ENCODE measurements at places on chromosomes 2 and 18.

DNA sequence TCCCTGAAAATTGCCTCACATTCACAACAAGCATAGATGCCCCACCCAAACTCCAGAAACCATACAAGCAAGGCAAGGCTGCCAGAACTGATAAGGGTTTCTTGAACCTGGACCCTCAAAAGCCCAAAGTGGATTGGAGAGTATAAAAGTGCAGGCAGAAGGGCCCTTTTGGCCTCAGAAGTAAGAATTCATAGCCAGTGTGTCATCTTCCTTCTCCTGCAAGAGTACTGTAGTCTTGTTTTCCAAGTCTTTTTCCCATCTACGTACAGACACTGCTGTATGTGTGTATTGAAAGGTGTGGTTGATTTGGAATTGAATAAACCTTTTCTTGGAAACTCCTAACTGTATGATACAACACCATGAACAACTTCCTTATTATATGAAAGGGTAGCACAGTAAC lies 46.8 kb downstream of the ZC3H15 start:
- no peak for DNase-seq

GRCh38 chr2:95073856-95074662 lies 47.5 kb downstream of the MRPS5 start:
- DNase-seq = no peak

DNA sequence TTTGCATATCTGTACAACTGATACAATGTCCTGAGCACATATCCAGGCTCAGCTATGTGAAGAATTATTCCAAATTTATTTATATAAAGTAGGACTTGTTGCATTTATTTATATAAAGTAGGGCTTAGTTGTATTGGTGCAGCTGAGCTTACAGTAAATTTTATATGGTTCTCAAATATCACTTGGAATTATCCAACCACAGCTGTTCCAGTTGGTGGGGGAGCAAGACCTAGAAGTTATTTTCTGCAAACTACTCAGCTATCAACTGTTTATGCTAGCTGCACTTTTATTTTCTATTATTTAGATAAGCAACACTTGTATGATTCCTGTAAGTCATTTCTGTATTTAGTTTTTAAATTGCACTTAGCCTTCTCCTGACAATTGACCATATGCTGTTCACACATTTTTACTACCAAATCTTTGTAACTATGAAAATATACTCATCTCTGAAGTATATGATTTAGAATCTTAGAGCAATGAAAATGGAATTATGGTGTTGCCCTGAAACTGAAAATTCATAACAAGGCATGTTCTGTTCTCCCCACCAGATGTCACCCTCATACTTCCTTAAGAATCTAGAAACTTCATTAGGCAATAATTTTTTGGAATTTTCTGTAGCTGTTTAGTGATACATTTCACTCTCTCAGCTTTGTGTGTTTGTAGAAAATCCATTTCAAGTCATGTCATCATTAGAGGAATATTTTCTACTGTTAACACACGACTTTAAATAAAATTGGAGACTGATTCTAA lies 157.0 kb upstream of the CBLN2 start:
- no peak for DNase-seq

GRCh38 chr2:108923019-108923700 lies 65.9 kb downstream of the EDAR start:
- no peak for DNase-seq

DNA sequence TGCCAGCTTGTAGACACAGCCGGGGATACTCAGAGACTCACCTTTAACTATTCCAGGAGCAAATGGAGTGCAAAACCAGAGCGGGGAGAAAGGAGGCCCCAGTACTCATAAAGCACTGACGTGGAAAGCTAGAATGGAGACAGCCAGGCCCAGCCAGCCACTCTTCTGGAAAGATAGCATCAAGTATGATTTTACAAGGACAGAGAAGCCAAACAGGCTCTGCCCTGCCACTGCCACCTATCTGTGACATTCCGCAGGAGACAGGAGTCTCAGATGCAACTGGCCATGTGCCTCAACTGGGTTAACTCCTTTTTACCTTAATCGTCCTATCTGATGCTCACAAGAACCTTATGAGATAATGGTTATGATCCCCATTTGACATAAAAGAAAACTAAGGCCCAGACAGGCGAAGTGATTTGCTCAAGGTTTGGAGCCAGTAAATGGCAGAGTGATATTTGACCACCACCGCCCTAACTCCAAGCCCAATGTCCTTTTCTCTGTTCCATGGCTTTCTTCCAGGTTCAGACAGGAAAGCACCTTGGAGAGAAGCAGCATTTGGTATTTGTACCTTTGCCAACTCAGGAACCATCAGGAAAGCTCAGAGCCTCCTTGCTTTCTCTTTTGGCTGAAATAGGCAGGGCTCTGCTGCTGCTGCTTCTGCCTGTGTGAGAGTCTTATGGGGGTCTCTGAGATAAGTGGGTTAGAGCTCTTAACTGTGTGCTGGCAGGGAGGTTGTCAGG lies 15.6 kb downstream of the KIF3C start:
- DNase-seq = no peak

DNA sequence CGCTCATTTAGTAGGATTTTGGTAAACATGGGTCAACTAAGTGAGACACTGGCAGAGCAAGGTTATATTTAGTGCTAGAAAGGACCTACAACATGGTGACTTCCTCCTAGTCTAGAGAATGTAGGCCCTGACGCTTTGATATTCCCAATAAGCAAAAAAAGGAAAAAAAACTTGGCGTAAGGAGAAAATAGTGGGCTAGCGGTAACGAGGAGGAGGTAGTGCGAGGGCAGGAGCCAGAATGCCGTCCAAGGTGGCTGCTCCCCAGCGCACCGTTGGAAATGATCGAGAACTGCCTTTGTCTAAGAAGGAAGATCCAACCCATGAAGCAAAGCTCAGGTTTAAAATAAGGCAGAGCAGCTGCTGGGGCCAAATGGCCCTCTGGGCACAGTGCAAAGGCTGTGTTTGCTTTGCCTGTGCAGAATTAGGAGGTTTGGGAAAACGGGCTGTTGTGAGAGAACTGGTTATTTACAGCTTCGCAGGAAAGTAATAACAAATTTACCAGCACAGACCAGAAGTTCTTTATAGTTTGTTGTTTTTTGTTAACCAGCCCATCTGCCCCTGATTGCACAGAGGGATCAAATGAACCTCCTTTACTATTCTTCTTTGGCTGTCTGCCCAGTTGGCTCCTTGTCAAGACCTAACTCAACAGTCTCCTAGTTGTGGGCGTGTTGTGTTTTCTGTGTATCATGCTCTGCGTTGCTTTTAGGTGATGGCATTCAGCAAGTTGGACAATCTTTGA lies 86.6 kb downstream of the ITGB1BP1 start:
- DNase-seq = no peak

DNA sequence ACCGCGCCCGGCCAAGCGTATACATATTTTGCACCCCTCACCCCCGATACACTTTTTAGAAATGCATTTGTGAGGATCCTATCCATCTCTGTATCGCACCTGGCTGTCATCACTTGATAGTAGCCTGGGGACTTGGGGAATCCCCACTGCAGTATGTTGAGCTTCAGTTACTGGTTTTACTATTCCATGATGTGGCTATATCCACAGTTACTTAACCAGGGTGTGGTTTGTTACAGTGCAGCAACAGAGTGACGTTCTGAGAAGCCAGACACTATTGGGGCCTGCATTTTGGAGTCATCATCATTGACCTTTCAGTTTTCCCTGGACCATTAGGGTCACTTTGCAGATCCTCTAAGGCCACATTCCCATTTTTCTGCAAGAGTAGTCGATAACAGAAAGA lies 212.7 kb downstream of the AGAP1 start:
- DNase-seq = no peak

DNA sequence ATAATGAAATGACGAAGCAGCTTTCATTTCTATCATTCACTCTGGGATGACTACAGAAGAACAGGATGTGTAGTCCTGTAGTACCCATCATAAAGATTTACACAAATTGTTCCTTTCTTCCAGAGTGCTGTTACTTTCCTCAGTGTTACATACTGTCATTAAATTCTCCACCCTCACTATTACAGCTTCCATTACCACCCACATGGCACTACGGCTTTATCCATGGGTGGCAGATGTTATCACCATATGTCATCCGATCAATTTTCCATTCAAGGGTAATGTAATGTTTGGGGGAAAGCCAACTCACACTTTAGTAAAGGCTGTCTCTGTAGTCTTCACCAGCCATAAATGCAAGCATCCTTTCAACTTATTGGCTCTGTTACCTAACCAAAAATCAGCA lies 7.1 kb upstream of the CSRNP3 start:
- no peak for DNase-seq

DNA sequence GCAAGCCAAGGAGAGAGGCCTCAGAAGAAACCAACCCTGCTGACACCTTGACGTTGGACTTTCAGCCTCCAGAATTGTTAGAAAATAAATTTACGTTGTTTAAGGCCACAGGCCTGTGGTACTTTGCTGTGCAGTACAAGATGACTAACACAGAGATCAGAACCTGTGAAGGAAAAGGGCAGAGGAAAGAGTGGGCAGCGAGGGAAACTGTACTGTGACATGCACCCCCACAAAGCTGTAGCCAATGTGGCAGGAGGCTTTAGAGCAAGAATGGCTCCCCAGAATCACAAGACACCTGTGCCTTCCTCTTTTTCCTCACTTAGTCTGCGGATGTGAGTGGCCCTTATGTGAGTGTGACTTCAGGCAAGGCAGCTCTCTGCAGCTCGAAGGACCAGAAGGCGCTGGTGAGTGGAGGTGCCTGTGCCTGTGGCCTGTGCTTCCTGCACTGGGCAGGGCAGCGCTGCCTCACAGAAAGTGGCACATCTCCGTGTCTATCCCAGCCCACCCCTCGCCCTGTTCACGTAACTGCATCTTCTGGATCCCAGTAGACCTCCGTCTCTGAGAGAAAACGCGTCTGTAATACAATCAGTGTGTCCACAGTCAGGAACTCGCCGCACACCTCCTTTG lies 89.5 kb downstream of the MRPS9 start:
- DNase-seq = no peak

DNA sequence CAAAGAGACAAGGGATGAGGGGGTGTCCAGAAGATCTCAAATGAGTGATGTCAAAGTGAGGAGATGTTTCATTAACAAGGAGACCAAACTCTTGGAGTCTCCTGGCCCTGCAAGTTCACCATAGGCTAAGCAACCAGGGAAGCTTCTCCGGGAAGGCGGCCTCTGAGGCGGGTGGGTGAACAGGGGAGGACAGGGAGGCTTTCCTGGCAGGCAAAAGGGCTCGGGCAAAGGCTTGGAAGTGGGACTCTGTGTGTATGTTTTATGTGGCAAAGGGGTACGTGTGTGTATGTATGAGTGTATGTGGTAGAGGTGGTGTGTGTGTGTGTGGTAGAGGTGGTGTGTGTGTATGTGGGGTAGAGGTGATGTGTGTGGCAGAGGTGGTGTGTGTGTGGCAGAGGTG lies 163.9 kb downstream of the DYSF start:
- no peak for DNase-seq

DNA sequence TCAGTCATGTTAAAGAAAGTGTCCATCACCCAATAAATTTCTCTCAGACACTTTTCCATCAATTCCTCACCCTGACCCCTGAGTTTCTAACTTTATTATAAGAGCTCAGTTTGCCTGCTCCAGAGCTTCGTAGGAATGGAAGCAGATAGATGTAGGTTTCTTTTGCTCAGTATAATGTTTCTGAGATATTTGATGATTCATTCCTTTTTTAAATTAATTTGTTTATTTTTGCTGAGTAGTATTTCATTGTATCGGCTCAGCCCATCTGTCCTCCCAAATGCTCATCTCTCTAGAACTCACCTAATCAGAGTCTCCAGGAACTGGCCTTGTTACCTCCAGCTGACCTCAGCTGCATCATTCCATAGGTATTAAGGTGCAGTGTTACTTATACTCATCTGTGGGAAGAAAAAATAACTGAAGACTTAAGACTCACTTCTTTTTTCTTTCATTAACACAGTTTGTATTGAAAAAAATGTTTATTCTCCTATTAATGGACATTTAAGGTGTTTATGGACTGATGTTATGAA lies 11.9 kb upstream of the BCL2L11 start:
- DNase-seq = no peak

DNA sequence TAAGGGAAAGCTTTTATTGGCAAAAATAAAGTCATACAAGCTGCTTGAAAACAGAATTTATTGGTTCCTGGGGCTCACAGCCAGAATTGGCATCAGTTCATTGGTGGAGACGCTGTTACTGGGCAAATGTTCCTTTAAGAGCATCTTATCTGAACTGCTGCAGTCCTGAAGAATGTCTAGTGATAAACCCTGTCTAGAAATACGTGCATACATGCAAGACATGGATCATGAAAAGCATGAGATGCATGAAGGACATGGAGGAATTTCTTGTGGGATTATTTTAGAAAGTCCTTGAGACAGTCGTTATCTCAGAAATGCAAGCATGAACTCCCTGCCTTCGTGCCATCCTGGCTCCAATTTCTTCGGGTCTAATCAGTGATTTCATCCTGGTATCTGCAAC lies 32.5 kb upstream of the FHOD3 start:
- no peak for DNase-seq

GRCh38 chr2:15675456-15676195 lies 84.0 kb downstream of the DDX1 start:
- no peak for DNase-seq

GRCh38 chr2:224173933-224174332 lies 134.8 kb upstream of the SERPINE2 start:
- DNase-seq = no peak

GRCh38 chr18:56702946-56703345 lies 51.8 kb downstream of the WDR7 start:
- peak; percentile 20 for DNase-seq

DNA sequence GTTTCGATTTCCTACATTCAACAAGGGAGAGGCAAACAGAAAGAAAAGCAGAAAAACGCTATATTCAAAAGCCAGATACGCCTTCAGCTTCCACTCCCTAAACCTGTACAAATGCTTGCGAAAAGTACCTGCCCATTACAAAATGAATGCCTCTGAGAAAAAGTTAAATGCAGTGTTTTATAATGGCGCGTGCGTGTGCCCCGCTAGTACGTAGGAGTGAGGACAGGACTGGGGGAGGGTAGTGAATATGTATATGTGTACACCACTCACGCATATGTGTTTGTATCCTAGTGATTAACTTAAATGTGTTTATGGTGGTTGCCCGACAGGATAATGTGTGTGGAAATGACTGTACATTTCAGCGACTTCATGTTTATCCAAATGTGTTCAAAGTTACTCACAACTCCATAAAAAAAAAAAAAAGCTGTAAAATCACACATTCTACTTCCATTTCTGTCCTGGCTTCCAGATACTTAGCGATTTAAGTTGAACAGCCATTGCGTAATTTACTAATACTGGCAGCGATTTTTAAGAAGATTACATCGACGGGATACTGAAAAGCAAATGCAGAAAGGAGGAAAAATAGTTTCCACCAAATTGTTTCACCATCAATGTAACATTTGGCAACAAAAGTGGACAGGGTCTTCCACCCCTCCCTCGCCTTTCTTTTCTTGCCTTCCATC lies 1.3 kb downstream of the NEUROD1 start:
- no peak for DNase-seq

DNA sequence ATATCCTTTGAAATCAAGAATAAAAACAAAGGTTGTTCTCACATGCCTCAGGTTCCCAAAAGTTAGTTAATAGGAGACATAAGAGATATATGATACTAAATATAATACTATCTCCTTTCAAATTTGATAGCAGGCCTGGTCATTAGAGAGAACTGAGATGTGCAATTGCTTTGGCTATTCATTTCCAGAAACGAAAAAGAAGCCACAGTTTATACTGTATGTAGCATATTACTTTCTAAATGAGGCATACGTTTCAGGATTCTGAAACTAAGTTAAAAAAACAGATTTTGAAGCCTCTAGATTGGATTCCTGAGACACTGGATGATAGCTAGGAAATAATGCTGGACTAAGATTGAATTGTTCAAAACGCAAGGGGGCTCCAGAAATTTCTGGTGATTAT lies 7.1 kb downstream of the PPP1R1C start:
- DNase-seq = no peak

- no peak for DNase-seq
These were observed 160.4 kb downstream of the ASB1 start for GRCh38 chr2:238586931-238587775.

- no peak for DNase-seq
These were observed 78.1 kb upstream of the FAM110C start for GRCh38 chr2:124241-124880.

Measured in nephron progenitor cell (in vitro differentiated cells).